ENCODE measurements at places on chromosomes 5 and 9. TPM values are rescaled to one million over a fixed set of nuclear protein-coding genes. Genes with fewer than 3 reads are reported as not detected.
A peak's percentile ranks its signal among the peaks of the same experiment; 100 is the strongest.

Gene LHX3
- not detected for total RNA-seq

Gene DHX29
- 38.7 TPM for total RNA-seq

Gene GABBR2
- total RNA-seq, result not detected

Gene ANKRD31
- not detected for total RNA-seq

Gene PCDHGA4
- total RNA-seq, result 1.7 TPM

- no peak overlapping the region for H3K27ac ChIP-seq
- H3K4me3 ChIP-seq, result no peak overlapping the region
- H3K4me1 ChIP-seq, result no peaks in the 10 kb centered on the region
- no peaks in the 10 kb centered on the region for H3K36me3 ChIP-seq
- no peak for DNase-seq
- H3K27me3 ChIP-seq, result no peaks in the 10 kb centered on the region
Observed at GRCh38 chr5:33633699-33634098, 192.9 kb downstream of the TARS1 start.

DNA sequence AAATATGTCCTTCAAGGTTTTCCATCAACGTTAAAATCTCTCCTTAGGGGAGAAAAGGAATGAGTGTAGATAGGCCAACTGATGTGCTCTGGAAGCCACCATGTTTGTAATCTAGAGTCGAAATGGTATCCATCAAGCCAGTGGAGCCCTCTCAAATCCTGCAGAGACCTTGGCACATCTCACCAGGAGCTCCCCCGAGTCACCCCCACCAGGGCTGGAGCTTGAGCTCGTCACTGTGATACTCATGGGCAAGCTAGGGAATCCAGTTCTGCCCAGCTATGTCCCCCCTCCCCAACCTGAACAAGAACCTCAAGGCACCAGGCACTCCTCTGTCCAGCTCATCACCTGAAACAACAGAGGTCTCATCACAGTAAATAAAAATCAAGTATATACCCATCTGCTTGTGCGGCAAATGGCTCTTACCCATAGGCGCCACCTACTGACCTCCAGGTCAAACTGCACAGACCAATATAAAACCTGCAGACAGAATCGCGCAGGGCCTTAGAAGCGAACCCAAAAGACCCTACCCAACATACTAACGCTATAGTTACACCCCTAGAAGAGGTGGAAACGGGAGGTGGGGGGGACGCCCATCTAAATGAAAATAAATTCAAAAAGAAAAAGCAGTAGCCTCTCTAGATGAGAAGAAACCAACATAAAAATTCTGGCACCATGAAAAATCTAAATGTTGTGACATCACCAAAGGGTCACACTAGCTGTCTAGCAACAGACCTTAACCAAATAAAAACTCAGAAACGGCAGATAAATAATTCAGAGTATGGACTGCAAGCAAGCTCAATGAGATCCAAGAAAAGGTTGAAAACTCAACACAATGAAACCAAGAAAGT is 75.0 kb downstream of the TTC39B start:
- no peak for DNase-seq
- no peak overlapping the region for H3K4me3 ChIP-seq
- H3K36me3 ChIP-seq, result no peaks in the 10 kb centered on the region
- H3K27me3 ChIP-seq, result no peaks in the 10 kb centered on the region
- H3K27ac ChIP-seq, result no peak overlapping the region
- no peaks in the 10 kb centered on the region for H3K4me1 ChIP-seq

DNA sequence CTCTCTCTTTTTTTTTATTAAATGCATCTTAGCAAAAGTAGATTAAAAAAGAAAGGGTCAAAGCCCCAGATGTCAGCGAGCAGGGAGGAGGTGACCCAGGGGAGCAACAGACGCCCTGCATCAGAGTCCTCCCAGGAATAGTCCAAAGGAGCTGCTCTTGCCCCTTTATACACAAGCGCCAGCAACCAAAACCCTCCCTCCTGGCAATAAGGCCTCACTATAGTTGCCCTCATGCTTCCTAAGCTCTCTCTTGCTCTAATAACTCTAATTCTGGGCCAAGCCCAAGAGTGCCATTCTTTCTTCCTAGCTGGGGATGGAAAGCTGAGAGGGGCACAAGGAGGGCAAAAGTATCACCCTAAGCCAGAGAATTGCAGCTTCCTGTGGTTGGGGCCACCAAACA is 26.3 kb downstream of the PCDHGC5 start:
- peaks cover 47% of the 10 kb centered on the region for H3K4me1 ChIP-seq
- H3K27me3 ChIP-seq, result no peaks in the 10 kb centered on the region
- no peak overlapping the region for H3K4me3 ChIP-seq
- DNase-seq, result no peak
- H3K27ac ChIP-seq, result peak overlapping the region; percentile 68

- DNase-seq, result no peak
- no peak overlapping the region for H3K27ac ChIP-seq
- H3K4me3 ChIP-seq, result no peak overlapping the region
- no peaks in the 10 kb centered on the region for H3K36me3 ChIP-seq
- 0 out of 2 replicates have a peak, but pooled peaks cover 5% of the 10 kb centered on the region for H3K4me1 ChIP-seq
- H3K27me3 ChIP-seq, result no peaks in the 10 kb centered on the region
Observed at GRCh38 chr9:112531666-112532282, 45.1 kb downstream of the KIAA1958 start.

DNA sequence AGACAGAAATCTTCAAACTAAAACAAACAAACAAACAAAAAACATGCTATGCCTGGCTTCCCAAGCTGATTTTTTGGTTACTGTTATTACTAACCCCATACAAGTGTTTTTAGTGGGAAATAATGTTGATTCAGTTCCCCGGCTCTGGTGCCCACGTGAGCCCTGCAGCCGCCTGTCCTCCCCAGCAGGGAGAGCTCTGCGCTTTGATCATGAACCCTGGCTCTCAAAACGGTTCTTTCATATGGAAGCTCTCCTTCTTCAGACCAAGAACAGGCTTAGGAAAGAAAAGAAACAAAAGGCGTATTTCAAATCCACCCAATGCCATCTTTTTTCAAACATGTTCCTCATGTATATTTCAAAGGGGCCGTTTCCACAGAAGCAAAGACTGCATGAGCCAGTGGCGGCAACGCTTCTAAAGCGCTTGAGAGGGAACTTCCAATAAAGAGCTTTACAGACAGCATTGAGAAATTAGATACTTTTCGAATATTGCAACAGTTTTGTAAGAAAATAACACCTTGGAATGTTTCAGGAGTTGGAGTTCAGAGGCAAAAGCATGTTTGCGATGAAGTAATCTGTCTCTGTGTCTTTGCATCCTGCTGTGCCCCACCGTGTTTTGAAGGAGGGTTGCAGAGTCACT is 74.8 kb downstream of the ICE1 start:
- H3K27me3 ChIP-seq, result peaks cover 14% of the 10 kb centered on the region
- no peaks in the 10 kb centered on the region for H3K36me3 ChIP-seq
- H3K4me3 ChIP-seq, result no peak overlapping the region
- H3K4me1 ChIP-seq, result no peaks in the 10 kb centered on the region
- DNase-seq, result no peak

DNA sequence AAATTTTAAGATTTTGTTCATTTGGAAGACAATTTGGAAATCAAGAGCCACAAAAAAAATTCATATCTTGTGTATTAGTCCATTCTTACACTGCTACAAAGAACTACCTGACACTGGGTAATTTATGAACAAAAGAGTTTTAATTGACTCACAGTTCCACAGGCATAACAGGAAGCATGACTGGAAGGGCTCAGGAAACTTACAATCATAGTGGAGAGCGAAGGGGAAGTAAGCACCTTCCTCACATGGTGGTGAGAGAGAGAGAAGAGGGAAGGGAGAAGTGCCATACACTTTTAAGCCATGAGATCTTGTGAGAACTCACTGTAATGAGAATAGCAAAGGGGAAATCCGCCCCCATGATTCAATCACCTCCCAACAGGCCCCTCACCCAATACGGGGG is 274.4 kb downstream of the KCNN2 start:
- H3K4me1 ChIP-seq, result no peaks in the 10 kb centered on the region
- no peak for DNase-seq
- no peak overlapping the region for H3K27ac ChIP-seq
- H3K36me3 ChIP-seq, result no peaks in the 10 kb centered on the region
- no peak overlapping the region for H3K4me3 ChIP-seq

DNA sequence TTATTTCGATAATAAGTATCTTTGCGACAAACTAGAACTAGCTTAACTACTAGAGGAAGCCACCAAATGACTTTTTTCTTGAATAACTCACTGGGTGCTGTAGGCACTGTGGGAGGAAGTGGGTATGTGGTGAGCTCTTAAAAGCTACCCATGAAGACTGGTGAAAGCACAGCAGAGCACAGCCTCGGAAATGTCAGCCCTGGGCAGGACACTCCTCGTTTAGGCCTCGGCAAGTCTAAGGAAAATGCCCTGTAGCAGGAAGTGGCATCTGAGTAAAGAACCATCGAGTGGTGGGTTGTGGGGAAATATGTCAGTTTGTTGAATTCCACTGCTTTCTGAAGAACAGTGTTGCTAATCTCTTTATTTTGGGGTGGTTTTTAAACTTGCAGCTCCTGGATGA is 44.0 kb upstream of the NCS1 start:
- H3K4me1 ChIP-seq, result peaks cover 22% of the 10 kb centered on the region
- no peak overlapping the region for H3K4me3 ChIP-seq
- H3K27me3 ChIP-seq, result no peaks in the 10 kb centered on the region
- peak overlapping the region; percentile 90 for H3K27ac ChIP-seq
- peaks cover 41% of the 10 kb centered on the region for H3K36me3 ChIP-seq
- DNase-seq, result peak; percentile 17

- H3K27ac ChIP-seq, result no peak overlapping the region
- H3K27me3 ChIP-seq, result peaks cover 3% of the 10 kb centered on the region
- DNase-seq, result no peak
Observed at GRCh38 chr5:6378766-6379103, 388 bp upstream of the MED10 start.

DNA sequence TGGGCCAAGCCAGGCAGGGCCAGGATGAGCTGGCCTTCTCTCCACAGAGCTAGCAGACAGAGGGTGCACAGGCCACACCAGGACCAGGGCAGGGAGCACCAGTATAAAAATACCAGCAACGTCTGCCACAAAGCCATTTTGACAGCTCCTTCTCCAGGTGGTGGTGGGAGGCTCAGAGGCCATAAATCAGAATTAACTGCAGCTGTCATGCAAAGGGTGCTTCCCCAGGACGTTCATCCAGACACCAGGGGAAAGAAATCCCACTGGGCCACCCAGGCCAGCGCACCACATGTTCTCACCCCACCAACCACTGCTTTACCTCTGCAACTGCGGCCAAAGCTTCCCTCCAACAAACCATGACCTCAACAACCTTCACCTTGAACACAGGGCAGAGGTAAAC is 403.7 kb upstream of the TRPC7 start:
- peaks cover 18% of the 10 kb centered on the region for H3K4me1 ChIP-seq
- no peaks in the 10 kb centered on the region for H3K36me3 ChIP-seq

- H3K4me1 ChIP-seq, result peaks cover 60% of the 10 kb centered on the region
- H3K4me3 ChIP-seq, result no peak overlapping the region
- peak; percentile 44 for DNase-seq
- H3K36me3 ChIP-seq, result no peaks in the 10 kb centered on the region
- peak overlapping the region; percentile 66 for H3K27ac ChIP-seq
Observed at GRCh38 chr9:22117511-22118384, 108.6 kb upstream of the CDKN2B start.

- H3K27me3 ChIP-seq, result no peaks in the 10 kb centered on the region
- DNase-seq, result no peak
- no peak overlapping the region for H3K4me3 ChIP-seq
- no peaks in the 10 kb centered on the region for H3K36me3 ChIP-seq
Observed at GRCh38 chr5:152711801-152712388, 306.8 kb upstream of the NMUR2 start.

All from SJSA1 (cell line).